Hepatocyte (in vitro differentiated cells): ENCODE measurements at places on chromosomes 3 and 15.

DNA sequence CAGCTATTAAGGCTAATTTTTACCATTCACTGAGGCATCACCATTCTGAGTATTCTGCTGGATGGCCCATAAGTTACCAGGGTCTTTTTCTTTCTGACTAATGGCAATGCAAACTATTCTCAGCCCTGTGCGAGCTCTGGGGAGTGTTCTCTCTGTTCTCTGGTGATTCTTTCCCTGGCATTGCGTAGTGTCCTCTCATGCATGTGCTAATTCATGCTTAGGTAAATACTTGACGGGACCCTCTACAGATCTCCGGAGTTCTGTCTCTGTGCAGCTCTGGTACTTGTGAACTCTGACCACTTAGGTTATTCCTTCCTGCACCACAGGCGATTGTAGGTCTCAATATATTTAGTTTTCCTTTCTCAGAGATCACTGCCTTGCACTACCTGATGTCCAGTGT lies 34.8 kb downstream of the UBE2E1 start:
- peak; percentile 19 for DNase-seq

DNA sequence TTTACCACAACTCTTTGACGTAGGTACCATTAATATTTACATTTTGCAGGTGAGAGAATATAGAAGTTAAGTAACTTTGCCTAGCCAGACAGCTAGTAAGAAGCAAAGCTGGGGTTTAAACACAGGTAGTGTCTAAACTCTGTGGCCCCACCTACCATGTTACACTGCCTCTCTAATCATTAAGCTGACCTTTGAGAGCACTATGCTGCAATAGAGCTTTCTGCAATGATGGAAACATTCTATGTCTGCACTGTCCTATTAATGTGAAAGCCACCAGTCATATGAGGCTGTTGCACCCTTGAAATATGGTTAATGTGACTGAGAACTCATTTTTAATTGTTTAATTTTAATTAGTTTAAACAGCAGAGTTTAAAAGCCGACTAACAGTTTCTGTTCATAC lies 6.3 kb upstream of the RARB start:
- DNase-seq, result peak; percentile 55

DNA sequence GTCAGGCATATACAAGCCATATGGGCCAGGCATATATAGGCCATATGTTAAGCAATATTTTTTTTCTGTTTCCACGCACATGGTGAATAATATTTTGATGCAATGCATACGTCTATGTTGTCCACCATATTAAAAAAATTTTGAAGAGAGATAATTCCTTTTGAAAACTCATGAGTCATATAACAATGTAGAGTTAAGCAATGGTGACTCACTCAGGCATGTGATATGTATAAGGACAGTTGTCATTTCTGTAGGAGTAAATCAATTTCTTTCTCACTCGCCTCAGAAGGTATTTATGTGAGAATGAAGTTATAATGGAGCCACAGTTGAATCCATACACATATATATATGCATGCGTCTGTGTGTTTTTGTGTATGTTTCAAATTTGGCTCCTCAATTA lies 272.6 kb downstream of the EPHA3 start:
- no peak for DNase-seq

GRCh38 chr15:34214135-34214534 lies 4.2 kb upstream of the KATNBL1 start:
- DNase-seq, result no peak

- no peak for DNase-seq
Measured at GRCh38 chr3:193883551-193883950, 252.4 kb upstream of the HES1 start.

GRCh38 chr15:94036156-94036555 lies 195.2 kb upstream of the MCTP2 start:
- DNase-seq, result no peak

GRCh38 chr15:66820481-66821176 lies 118.6 kb downstream of the SMAD6 start:
- no peak for DNase-seq

- no peak for DNase-seq
Measured at GRCh38 chr15:92524161-92524560, 130.5 kb downstream of the ST8SIA2 start.

GRCh38 chr3:9020426-9020825 lies 57.2 kb upstream of the RAD18 start:
- no peak for DNase-seq

GRCh38 chr15:27059610-27060202 lies 88.7 kb downstream of the GABRG3 start:
- peak; percentile 76 for DNase-seq

GRCh38 chr3:119582178-119582577 lies 2.9 kb downstream of the ADPRH start:
- DNase-seq, result no peak

DNA sequence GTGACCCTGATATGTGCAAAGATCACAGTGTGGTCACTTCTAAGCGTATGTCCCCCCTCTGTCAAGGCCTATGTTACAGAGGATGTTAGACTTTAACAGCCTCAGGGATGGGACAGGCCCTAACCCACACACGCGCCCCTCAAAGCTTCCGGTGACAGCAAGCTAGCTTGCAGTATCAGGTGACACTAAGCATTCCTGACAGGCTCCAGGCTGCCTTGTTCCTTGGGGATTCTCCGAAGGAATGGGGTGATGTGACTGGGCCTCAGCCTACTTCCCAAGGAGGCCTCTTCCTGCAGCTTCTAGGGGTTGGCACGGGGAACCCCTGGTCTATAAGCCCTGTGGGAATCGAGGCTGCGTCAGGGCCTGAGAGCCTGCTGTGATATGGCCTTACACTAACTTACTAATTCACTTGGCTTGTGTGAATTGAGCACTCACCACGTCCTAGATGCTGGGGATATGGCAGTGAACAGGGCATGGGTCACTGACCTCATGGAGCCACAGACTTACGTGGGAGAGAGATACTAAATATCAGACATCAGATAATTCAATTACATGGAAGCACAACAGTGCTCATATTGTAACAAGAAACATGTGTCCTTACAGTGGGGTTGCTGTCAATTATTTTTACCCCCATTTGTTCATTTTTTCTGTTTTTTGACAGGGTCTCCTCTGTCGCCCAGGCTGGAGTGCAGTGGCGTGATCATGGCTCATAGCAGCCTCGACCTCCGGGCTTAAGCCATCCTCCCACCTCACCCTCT lies 11.4 kb upstream of the SPTBN5 start:
- no peak for DNase-seq

DNA sequence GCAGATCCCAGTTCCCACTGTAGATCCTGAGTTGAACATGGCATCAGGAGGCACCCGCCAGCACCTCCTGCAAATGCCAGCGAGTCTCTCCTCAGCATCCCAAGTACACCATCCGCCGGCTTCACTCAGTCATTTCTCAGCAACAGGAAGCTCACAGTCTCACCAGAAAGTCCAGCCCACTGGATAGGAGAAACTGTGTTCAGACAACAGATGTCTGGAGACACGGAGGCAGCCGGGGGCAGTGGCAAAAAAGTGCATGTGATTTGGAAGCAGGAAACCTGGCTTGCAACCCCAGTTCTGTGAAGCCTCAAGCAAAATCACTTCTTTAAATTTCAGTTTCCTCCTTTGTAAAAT lies 68.7 kb downstream of the SRGAP3 start:
- no peak for DNase-seq

DNA sequence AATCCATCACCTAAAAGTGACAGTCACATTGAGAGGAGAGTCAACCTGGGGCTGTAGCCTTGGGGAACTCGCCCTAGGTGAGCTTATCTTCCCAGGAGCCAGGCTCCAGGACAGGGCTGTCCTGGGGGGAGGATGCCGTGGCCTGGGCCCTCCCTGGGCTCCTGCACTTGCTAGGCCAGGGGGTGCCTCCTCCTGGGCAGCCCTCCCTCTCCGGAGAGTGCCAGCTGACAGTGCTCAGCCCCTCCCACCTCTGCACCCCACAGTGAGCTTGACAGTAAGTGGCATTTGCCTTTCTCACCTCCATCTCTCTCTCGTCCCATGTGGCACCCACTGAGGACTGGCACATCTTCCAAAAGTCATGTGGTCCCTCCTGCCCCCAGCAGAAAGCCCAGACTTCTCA lies 19.1 kb downstream of the UROC1 start:
- no peak for DNase-seq

GRCh38 chr15:66050264-66050663 lies 181.0 kb downstream of the RAB11A start:
- DNase-seq, result no peak

DNA sequence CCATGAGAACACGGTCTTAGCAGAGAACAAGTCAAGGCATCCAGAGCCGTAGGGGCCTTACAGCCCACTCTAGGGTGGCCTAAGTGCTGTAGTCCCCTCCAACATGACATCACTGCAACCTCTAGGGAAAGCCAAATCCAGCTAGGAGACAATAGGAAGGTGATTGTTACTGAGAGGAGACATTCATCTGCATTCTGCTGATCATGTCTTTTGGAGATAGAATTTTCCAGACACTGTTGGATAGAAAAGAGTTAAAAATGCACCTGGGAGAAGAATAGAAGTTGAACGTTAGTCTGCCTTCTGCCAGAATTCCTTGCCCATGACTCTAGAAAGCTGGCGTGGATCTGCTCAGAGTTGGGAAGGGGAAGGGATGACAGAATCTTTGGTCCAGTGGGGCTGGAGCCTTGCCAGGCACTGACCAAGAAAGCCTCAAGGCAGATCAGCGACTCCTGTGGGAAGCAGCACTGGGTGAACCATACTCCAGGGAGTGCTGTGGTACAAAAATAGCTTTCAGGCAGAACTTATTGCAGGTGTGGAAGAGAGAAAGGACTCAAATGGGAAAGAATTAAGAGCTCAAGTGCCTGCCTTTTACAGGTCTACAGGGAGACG lies 44.8 kb upstream of the RAF1 start:
- DNase-seq, result peak; percentile 59

DNA sequence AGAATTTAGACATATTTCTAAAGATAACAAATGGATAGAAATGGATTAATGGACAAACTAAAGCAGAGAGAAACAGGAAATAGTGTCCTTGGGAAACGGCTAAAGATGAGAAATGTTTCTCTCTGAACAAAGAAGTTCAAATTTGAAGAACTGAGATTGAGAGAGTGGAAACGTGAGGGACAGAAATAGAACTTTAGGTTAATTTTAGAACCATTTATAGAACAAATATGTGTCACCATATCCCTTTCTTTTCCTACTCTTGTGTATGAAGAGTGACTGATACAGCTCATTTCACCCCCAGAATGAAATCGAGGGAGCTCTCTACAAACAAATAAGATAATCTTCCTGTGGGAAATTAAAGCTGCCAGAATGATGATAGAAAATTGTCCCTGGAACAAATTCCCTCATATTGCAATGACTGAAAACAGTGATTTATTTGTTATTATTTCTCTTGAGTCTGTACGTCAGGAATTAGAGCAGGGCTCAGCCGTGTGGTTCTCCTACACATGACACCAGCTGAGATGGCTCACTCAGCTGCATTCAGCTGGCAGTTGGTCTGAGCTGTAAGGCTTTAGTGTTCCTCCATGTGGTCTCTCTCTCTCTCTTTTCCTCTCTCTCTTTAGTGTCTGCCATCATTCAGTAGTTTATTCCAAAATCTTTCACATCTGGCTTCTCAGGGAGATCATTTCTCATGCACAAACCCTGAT lies 46.6 kb upstream of the ARPP21 start:
- no peak for DNase-seq

GRCh38 chr15:33720952-33721351 lies 247.3 kb upstream of the CHRM5 start:
- no peak for DNase-seq

- no peak for DNase-seq
Measured at GRCh38 chr3:125078951-125079674, 23.3 kb upstream of the HEG1 start.

GRCh38 chr15:88641959-88642452 lies 3.2 kb downstream of the ISG20 start:
- no peak for DNase-seq

DNA sequence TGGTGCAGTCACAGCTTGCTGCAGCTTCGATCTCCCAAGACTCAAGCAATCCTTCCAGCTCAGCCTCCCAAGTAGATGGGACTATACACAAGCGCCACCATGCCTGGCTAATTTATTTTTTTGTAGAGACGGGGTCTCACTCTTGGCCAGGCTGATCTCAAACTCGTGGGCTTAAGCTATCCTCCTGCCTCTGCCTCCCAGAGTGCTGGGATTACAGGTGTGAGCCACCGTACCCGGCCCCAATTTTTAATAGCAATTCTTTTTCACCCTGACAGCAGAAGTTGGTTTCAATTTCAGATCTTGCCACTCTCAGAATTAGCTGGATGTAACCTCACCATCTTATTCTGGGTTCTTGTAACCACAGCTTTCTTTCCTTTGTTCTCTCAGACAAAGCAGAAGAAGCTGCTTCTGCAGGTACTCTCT lies 64.8 kb downstream of the TRIM71 start:
- DNase-seq, result no peak

DNA sequence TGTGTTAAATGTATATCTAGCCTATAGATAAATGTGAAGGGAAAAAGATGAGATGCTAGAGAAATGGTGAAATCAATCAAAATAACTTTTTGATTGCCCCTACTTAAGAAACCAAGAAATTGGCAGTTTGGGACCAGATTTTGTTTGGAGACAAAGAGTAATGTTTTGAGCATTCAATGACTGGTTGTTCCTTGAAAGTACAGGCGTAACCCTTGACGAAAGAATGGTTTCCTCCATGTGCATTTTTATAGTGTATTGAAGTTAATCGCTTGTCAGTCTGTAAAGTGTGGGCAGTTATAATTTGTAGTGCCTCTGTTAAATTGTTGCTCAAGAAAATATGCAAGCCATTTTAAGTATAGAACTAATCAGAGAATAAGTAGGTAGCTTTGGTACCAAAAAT lies 1.2 kb downstream of the KIF23 start:
- no peak for DNase-seq

- no peak for DNase-seq
Measured at GRCh38 chr15:26722621-26723160, 50.2 kb downstream of the GABRB3 start.

DNA sequence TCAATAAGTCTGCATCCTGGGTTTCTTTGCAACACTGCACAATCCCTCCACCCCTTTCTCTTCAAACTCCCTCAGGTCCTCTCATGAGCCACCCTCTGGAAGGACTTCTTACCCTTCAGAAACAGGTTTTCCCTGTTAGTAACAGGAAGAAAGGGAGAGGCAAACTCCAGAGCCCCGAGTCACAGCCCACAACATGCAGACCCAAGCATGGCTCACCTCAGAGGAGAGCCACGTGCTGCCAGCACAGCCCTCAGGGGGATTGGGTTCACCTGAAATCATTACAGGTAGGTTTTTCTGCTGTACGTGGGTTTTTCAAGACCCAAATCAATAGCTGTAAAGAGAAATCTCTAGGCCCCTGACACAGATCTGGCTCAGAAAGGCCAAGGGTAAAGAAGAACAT lies 359.7 kb upstream of the ATP10A start:
- DNase-seq, result no peak

DNA sequence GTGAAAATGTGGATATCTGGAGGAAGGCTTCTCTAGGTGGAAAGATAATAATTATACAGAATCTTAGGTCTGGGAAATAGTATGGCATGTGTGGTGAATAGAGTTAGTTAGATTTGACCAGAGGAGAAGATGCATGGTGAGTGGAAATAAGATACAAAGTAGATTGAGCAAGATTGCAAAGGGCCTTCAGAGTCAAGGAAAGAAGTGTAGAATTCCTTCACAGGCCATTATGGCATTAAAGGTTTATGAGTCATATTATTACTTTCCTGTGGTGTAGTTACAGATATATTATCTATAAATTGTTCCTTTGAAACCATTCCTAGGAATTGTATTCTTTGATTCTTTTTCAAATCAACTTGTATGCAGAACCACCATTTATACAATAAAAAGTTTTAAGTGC lies 660.3 kb downstream of the SI start:
- DNase-seq, result no peak

GRCh38 chr15:54521206-54521605 lies 543.0 kb downstream of the UNC13C start:
- DNase-seq, result no peak
